T-helper 22 cell (primary cell): ENCODE measurements at places on chromosomes 12 and 14.

DNA sequence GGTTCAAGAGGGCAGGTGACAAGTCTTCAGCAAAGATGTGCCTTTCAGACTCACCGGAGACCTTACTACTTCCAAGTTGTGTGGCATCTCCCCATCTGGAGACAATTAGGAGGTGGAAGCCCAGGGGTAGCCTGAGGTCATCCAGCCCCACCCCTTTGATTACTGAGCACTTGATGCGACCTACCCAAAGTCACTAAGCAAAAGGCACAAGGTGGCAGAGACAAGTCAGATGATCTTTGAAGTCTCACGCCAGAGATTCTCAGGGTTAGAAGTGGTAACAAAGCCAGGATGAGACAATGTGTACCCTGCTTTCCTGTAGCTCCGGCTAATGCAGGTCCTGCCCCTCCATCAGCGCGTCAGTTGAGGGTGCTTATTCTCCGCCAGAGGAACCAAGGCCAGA, 1.4 kb upstream of the FOXN3 start:
- no peak for DNase-seq

- no peak for DNase-seq
These were observed 10.9 kb upstream of the PCED1B start for GRCh38 chr12:47068539-47068938.

DNA sequence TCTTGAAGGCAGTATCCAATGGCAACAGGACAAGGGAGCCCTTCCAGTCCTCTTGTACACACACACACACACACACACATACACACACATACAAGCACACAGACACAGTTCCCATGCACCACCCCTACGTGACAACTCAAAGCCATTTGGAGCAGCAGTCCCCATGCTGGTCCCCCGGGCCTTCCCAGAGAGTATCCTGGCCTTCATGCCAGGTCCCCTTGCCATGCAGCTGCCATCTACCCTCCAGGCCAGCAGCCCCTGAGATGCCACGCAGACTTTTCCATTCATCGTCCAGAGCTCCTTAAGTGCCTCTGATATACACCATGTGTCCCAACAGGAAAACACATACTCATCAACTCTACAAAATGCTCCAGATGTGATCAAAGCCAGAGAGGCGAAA, 159.5 kb downstream of the ANO2 start:
- no peak for DNase-seq

DNA sequence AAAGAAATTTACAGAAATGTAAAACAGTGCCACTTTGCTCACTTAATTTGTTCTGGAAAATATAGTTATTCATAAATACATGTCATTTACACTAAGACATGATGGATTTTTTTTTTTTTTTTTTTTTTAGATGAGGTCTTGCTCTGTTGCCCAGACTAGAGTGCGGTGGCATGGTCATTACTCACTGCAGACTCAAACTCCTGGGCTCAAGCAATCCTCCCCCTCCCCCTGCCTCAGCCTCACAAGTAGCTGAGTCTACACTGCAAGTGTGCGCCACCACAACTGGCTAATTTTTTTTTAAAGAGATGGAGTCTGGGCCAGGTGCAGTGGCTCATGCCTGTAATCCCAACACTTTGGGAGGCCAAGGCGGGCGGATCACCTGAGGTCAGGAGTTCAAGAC, 101.2 kb downstream of the PPP2R5C start:
- no peak for DNase-seq

- no peak for DNase-seq
These were observed 118.2 kb downstream of the GPR135 start for GRCh38 chr14:59346796-59347510.

- no peak for DNase-seq
These were observed 66.1 kb downstream of the ST8SIA1 start for GRCh38 chr12:22268406-22268805.

DNA sequence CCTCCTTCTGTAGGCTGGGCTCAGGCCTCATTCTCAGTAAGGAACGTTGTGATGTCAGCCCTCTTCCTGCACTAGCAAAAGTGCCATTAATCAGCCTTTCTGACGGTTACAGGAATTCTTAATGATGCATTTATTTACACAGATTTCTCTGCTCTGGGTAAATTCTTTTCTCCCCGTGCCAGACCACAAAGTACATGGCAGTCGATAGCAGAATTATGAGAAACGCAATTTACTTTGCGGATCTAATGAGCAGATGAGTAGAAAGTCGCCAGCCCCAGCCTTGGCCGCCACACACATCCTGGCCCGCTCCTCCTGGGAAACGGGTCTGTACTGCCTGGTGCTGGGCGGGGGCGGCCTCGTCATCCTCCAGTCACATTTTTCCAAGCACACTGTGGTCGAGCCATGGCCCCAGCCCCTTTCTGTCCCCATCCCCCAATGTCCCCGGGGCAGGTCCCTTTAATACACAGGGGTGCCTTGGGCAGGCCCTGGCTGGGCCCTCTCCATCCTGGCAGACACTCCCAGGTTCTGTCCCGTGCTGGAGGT, 25.9 kb downstream of the NOC4L start:
- DNase-seq: no peak

- DNase-seq: no peak
These were observed 5.0 kb upstream of the TDG start for GRCh38 chr12:103960616-103961227.

GRCh38 chr14:28754209-28754985, 12.2 kb upstream of the FOXG1 start:
- DNase-seq: no peak

GRCh38 chr14:66238969-66239368, 247.2 kb upstream of the CCDC196 start:
- DNase-seq: no peak

DNA sequence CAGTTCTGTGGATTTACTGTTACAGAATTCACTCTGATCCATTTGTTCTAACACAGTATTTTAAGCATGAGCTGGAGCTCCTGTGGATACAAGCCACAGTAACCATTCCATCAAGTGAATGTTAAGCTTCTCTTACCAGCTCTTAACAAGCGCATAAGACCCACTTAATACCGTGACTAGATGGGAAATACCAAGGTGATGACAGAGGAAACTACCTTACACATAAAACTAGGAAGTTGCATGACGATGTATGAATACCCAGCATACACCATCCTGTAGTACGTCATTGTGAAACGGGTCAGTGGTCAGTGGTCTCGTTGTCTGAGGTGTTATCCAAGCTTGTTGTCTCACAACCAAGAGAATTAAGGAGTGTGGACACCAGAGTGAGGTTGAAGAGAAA, 2.0 kb upstream of the GALC start:
- DNase-seq: peak; percentile 5

GRCh38 chr12:72369423-72369959, 97.3 kb downstream of the TRHDE start:
- DNase-seq: no peak

DNA sequence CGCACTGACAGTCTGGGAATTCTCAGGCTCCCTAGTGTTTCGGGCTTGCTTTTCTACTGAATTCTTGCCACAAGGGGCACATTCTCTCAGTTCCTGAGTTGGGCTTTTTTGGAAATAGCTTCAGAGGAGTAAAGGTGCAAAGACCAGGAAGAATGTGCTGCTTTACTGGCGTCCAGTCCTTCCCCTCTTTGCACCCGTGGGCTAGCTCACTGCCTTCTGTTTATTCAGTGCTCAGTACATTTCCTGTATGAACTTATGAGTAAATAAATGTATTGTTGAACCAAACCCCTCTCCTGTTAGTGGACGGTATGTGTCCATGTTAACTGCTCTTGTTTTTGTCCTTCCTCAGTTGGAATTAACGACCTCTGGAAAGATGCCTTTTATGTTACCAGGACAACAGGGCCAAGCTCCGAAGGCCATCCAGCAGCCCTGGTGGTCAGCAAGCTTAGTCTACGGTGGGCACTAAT, 24.0 kb downstream of the GSG1 start:
- DNase-seq: no peak

DNA sequence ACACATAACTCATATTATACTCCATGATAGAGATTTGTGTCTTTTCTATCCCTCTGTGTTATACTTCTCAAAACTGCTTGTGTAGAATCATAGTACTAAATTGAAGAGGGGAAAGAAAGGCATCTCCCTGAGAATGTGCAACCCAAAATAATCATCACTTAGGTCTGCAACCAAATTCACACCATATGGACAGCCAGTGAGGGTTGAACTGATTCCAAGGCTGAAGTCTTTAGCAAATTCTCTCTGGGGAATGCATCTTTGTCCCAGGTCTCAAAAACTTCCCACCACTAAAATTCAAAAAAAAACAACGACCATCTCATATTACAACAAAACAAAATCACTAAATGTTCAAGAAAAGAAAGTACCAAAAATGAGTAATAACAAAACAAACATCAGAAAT, 11.0 kb downstream of the ZFC3H1 start:
- no peak for DNase-seq

GRCh38 chr14:32183151-32184058, 18.4 kb upstream of the RNU6-7 start:
- no peak for DNase-seq

- no peak for DNase-seq
These were observed 15.0 kb upstream of the FOXG1 start for GRCh38 chr14:28751467-28752058.

- no peak for DNase-seq
These were observed 172.0 kb upstream of the FRMD6 start for GRCh38 chr14:51479584-51480325.

DNA sequence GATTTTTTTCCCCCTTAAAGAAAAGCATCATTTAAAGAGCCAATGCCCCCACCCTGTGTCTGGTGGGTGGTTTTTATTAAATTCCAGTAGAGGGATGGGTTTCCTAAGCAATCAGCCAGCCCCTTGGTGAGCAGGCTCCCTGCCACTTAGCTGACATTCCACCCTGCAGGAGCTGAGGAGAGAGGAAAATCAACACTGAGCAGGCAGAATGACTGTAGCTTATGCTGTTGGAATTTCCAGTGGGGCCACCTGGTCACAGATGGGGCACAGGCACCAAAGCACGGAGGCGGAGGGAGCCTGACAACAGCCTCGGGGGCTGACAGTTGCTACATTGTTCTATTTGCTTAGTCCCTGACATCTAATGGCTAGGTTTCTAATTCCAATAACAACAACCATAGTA, 127.7 kb downstream of the TMEM30B start:
- DNase-seq: no peak

DNA sequence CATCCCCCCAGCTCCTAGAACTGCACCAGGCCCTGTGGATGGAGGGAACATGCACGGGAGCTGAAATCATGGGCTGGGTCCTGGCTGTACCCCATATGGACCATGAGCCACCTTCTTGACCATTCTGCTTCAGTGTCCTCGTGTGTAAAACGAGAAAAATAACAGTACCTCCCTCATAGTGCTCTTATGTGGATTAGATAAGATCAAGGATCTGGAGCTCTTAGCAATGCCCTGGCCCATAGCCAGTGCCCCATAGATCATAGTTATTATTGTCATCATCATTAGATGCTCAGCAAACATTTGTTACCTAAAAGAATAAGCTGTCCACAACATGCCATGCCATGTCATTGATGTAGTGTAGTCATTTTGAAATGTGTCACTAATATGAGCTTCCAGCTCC, 71.3 kb downstream of the SYNE3 start:
- no peak for DNase-seq

DNA sequence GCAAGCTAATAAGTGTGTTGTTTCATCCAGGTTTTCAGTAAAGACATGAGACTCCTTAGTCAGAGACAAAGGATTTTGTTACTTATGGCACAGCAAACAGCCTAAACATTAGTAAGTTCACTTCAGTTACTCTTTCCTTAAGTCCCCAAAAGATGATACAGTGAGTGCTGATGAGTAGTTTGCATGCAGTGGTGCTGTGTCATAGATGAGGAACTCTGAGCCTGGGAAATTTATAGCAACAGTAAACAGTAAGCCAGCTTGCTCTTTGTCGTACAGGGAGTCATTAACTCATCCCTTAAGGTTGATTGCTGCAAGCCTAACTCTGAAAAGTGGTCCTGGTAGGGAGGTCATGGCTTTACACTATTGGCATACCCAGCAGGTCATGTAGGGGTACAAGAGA, 208.6 kb upstream of the OR4E1 start:
- DNase-seq: no peak

DNA sequence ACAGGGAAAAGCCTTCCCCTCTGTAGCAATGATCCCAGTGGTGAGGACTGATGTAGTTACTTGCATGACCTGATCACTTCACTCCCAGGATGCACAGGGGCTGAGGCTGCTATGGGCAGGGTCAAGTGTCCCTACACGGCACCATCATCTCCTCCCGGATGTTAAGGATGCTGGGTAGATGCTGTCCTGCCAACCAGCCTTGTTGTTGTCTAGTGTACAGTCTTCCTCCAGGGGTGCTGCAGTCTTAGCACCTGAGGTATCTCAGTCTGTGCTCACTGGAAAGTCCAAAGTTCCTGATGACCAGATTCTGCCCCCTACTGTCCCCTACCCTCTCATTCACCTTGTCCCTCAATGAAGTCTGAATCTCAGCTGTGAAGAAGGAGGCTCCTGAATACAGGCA, 20.1 kb downstream of the CPM start:
- no peak for DNase-seq

DNA sequence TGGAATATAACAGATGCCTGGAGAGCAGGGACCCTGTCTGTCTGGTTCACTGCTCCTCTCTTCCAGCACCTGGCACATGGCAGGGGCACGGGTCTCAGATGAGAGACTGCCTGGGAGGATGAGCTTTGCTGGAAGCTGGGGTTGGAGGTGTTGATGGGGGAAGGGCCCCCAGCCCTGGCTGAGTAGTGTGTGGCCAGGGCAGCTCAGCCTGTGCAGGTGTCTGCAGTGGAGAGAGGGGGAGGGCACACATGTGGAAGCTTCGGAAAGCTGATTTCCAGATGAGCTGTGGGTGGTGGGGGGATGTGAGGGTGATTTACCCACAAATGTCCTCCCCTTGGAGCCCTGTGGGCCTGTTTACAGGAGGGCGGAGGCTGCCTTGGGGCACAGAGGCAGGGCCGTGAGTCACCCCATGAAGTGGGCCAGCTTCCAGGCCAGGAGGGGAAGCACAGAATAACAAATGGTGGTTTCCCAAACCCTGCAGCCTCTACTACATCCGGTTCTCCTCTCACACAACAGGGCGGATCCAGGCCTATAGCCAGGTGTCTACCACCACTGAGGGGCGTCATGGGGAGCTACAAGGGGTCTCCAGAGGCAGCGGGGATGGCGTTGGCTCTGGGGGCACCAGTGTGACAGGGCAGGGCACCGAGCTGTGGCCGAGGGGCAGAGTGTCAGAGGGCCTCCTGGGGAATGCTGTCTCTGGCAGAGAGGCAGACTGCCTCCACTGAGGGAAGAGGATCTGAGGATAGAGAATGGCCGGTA, 11.0 kb downstream of the KRT7 start:
- peak; percentile 16 for DNase-seq

- DNase-seq: no peak
These were observed 74.4 kb downstream of the PRKD1 start for GRCh38 chr14:29853272-29853671.
